B cell (primary cell): ENCODE measurements at places on chromosomes 1 and 21. TPM values are rescaled to one million over a fixed set of nuclear protein-coding genes. Genes with fewer than 3 reads are reported as not detected.

Gene MYOCOS
- total RNA-seq, result 0.32 and 0.39 TPM in 2 replicates

Gene KIF17
- total RNA-seq, result not detected in 2 replicates

Gene TNFSF4
- 1.5 and 2.2 TPM in 2 replicates for total RNA-seq

Gene WLS
- total RNA-seq, result not detected in 2 replicates

Gene C1orf94
- not detected in 2 replicates for total RNA-seq
